Type B pancreatic cell (in vitro differentiated cells): ENCODE measurements at places on chromosomes 1 and 21.

- no peak for DNase-seq
Measured at GRCh38 chr1:51750218-51750617, 128.3 kb downstream of the NRDC start.

DNA sequence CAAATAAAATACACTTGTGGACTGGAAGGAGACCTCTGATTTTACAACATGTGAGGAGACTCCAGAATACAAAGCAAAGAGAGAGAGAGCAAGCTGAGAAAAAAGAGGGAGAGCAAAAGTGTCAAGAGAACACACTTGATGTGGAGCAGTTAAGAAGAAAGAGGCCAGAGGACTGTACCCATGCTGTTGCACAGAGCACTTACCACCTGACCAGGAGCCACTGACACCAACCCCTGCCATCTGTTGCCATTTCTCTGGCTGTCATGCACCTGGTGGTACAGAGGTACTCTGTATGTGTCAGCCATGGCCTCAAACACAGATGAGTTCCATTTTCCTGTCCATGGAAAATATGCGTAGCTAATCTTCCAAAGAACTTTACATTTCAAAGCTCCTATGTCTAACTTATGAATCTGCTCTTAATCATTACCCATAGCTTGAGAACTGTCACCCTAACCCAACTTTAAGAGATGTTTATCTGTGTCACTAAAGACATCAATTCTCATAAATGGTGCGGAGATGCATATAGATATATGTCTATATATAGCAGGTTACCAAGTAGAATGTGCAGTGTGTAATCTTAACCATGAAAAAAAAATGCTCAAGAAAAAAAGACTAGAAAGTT lies 32.8 kb upstream of the ABCD3 start:
- no peak for DNase-seq

DNA sequence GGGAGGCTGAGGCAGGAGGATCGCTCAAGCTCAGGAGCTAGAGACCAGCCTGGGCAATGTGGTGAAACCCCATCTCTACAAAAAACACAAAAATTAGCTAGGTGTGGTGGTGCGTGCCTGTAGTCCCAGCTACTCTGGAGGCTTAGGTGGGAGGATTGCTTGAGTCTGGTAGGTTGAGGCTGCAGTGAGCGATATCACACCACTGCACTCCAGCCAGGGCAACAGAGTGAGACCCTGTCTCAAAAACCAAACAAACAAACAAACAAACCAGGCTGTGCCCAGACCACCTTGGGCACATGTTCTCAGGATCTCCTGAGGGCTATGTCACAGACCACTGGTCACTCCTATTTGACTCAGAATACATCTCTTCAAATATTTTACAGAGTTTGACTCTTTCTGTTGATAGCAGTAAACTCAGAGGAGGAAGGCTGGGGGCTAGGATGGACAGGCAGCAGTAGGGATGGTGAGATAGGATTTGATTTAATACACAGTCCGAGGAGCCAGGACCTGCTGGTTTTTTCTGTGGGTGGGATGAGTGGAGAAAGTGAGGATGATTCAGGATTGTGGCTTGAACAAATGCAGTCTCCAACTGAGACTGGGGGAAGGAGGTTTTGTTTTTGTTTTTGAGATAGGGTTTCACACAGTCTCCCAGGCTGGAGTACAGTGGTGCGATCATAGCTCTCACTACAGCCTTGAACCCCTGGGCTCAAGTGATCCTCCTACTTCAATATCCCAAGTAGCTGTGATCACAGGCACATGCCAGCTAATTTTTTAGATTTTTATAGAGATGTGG lies 46.5 kb downstream of the OLFML3 start:
- DNase-seq, result no peak

GRCh38 chr1:55716610-55717009 lies 501.4 kb upstream of the USP24 start:
- DNase-seq, result no peak

GRCh38 chr1:215007880-215008279 lies 74.7 kb upstream of the KCNK2 start:
- DNase-seq, result no peak

- no peak for DNase-seq
Measured at GRCh38 chr21:26553898-26554297, 19.2 kb downstream of the CYYR1 start.

GRCh38 chr1:198667186-198667585 lies 28.3 kb downstream of the PTPRC start:
- DNase-seq, result no peak

DNA sequence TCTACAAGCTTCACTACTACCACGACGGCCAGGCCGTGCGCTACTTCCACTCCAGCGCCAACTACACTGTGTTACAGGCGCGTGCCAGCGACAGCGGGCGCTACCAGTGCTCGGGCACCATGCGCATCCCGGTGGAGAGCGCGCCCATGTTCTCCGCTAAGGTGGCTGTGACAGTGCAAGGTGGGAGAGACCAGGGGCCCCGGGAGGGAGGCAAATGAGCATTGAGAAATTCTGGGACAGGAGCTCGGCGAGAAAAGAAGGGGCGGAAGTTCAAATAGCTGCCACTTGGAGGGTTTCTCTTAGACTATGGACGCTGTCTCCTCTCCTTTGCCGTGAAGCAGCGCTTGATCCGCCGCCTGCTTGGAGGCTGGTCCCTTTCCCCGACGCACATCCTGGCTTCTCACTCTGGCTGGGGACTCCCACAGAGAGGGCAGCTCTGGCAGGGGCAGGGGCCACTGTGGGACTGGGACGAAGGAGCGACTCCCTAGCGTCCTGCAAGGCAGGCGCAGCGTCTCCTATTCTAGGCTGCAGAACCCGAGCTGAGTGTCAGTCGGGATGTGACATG lies 4.6 kb downstream of the FCRLB start:
- DNase-seq, result no peak

DNA sequence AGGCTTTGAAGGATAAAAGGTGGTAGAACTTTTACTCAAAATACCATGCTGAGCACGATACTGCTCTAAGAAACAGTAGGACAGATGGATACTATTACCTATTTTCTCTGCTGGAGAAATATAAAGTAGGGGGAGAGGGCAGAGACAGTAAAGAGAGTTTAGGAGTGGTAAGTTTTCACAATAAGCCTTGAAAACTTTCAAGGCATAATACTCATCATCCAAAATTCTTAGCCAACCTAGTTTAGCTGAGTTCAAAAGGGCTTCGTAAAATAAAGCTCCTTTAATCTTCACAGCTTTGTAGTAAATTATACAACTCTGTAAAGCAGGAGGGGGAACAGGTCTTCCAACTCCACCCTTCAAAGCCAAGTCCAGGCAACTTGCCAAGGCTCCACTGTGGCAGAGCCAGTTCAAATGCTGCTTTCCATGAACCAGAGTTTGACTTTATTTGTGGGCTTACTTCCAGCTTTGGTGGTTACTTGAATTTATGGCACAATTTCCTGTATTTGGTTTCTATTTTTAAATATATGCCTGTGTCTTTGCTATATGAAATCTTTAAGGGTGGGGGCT lies 15.5 kb downstream of the TEX38 start:
- no peak for DNase-seq

DNA sequence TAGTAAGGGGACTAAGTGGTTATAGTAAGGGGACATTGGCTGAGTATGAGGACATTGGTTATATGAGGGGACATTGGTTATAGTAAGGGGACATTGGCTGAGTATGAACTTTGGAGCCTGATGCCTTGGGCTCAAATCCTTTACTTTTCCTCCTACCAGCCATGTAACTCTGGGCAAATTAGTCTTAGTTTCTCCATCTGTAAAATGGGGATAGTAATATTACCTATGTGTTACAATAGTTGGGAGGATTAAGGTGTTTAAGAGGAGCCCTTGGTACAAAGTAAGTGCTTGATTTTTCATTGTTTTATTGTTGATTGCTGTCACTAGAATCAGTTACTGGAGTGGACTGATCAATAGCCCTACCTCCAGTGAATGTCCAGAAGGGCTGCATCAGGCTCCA lies 2.8 kb downstream of the OSCP1 start:
- DNase-seq, result no peak

DNA sequence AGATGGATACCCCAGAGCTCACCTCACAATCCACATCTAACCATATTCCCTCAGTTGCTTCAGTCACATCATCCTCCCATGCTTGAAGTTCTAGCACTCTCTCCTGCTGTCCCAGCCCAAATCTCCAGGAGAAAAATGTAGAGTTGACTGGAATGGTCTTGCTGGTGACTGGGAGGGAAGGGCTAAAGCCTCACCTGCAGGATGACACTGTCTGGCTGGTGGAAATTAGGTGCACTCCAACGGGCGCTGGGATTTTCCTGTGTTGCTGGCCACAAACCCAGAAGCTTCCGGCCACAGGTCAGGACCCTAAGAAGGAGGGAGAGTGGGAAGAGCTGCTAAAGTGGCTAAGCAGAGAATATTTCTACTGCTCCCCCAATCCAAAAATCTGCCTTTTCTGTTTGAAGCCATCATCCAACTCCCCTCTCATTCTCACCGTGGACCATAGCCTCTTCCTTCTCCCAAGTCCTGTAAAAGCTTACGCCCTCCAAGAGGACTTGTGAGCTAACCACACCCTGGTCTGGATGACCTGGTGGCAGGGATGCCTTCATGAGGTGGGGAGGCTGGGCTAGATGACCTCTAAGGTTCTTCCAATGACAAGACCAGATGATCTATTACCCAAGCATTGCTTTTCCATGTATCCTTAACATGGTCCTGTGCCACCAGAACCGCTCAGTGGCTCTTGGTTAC lies 37.5 kb upstream of the PPP1R15B start:
- no peak for DNase-seq
